ENCODE measurements at places on chromosomes 5 and 9.

GRCh38 chr5:119315516-119315949 is 40.3 kb upstream of the TNFAIP8 start:
- peak; percentile 60 for DNase-seq

GRCh38 chr5:20559845-20560244 is 571.8 kb upstream of the CDH18 start:
- no peak for DNase-seq

DNA sequence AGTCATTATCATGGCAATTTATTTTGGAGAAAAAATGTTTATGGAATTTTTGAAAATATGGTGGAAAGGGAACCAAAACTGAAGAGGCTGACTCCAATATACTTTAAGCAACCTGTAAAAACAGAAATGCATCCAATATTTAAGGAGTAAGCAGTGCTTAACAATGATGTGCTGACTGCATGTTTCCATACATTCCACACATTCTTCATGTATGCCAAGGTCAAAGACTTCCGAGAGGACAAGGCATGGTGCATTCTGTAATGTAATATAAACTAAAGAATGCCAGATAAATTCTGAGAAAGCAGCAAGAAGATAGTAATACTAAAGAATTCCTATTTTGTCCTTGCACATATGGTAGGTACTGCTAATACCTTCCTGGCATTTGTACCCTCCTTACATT is 2015.9 kb upstream of the CDH9 start:
- DNase-seq = no peak

DNA sequence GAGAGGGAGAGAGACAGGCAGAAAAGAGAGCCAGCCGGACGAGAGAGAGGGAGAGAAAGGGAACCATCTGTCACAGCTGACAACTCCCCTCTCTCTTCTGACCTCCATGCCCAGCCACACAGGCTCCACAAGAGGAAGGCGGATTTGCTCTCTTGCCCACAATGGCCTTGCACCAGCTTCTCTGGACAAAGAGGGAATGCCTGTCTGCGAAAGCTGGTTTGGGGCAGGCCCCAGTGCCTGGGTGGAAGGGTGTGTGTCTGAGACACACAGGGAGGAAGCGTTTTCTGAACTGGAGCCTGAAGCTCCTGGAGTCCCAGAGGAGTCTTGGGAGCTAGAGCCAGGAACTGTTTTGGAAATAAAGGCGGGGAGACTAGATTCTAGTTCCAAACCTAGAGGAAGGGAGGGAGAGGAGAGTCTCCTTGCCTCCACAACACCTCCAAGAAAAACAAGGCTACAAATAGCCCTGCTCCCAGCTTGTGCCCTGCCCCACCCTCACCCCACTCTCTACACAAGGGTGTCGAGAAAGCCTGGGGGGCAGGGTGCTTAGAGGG is 12.5 kb downstream of the C1QTNF2 start:
- DNase-seq = no peak

DNA sequence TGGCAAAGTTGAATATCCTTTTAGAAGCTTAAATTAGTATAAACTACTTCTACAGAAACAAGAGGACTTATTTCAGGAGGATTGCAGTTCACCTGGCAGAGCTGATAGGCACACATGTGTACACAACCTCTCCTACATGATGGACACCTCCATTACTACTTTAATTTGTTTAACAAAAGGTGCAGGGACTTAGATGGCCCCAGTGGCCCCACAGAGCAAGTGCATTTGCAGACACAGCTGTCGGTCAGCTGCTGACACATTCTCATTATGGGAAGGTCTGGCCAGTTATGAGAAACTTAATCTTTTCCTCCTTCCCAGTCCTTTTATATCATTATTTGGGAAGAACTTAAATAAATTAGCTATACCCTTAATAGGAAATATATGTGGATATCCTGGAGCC is 28.3 kb downstream of the TDRD7 start:
- DNase-seq = peak; percentile 47

DNA sequence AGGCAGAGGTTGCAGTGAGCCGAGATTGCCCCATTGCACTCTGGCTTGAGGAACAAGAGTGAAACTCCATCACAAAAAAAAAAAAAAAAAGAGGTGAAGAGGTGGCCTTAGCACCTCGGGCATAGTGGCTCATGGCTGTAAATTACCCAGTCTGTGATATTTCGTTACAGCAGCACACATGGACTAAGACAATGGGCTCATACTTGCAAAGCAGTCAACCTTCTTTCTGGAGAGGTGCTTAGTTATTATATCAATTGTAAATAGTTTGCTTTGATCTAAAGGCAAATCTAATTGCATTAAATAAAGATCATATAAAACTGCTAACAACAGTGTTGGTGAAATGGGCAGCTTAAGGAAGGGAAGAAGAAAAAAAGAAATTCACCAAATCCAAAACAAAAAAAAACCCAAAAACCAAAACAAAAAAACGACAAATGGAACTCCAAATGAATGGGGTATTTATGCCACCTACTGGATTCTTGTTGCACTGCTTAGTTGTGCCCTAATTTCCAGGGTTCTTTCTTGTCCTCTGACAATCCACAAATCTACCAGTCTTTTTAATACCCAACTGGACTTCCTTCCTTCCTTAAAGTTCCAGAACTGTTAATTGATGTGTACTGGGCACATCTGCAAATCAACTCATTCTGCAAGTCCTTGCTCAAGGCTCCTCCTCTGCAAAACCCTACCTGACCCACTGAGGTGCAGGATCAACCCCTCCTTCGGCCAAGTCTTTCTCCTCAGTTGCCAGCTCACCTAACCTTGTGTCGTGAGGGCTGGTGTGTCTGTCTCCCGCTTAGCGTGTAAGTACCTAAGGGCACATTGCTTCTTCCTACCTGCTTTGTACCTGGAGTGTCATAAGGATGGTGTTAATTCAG is 35.0 kb upstream of the DMRT1 start:
- peak; percentile 60 for DNase-seq

- no peak for DNase-seq
Measured at GRCh38 chr9:109039539-109039938, 26.2 kb upstream of the CTNNAL1 start.

GRCh38 chr9:97376902-97377301 is 35.0 kb upstream of the TDRD7 start:
- no peak for DNase-seq

- DNase-seq = peak; percentile 66
Measured at GRCh38 chr9:29830821-29831220, 2257.5 kb upstream of the C9orf72 start.

DNA sequence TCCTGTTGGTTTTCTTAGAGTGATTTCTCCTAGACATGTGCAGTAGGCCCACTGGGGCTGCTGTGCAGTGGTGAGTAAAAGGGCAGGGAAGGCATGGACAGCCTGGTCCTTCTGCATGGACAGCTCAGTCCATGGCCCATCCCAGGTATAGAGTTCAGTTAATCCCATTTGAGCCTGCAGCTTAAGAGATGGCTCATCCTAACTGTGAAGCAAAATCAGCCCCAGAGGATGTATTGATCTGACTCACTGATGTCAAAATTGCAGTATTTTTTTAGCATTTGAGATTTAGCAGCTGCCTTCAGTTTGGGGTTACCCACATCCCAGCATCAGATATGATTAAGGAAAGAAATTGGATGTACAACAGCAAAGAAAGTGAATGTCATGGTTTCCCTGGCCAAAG is 93.4 kb downstream of the PDE6A start:
- no peak for DNase-seq

- no peak for DNase-seq
Measured at GRCh38 chr5:160747987-160748386, 104.0 kb downstream of the ATP10B start.

DNA sequence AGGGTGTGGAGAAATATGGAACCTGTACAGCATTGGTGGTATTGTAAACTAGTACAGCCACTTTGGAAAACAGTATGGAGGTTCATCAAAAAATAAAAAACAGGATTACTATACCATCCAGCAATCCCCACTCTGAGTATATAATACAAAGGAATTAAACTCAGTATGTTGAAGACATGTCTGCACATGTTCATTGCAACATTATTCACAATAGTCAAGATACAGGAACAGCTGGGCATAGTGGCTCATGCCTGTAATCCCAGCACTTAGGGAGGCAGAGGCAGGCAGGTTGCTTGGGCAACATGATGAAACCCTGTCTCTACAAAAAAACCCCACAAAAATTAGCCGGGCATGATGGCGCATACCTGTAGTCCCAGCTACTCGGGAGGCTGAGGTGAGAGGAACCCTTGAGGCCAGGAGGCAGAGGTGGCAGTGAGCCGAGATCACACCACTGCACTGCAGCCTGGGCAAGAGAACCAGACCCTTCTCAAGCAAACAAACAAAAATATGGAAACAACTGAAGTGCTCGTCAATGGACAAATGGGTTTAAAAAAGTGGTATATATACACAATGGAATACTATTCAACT is 63.6 kb downstream of the TMEM174 start:
- DNase-seq = no peak

All from RKO (cell line).